GM23248 (cell line): ENCODE measurements at places on chromosomes 7 and 10. TPM values are rescaled to one million over a fixed set of nuclear protein-coding genes. Genes with fewer than 3 reads are reported as not detected.

The CPVL gene
- polyA plus RNA-seq: not detected in 2 replicates

DNA sequence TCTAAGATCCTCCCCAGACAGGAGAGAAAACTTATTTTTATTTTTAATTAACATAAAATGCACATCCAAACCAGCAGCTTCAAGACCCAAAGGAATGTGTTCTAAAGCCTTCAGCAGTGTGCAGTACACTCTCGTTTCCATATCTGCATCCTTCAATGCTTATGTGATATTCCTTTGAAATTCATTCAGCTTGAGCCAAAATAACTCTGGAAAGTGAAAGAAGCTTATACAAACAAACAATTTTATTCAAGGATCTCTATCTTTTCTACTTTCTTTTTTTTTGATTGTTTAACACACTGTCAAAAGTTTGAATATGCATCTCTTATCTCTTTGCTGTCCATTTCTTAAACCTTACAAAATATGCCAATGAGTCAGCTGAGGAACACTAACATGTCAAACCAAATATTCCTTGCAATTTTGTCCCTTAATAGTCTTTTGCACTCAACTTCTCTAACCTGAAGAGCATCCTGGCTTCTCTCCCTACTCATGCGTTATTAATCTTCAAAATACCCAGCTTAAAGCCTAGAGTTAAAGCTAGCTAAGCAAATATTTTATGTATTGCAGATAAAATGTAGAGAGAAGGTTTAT lies 124.3 kb downstream of the THSD7A start:
- peak; percentile 6 for DNase-seq

DNA sequence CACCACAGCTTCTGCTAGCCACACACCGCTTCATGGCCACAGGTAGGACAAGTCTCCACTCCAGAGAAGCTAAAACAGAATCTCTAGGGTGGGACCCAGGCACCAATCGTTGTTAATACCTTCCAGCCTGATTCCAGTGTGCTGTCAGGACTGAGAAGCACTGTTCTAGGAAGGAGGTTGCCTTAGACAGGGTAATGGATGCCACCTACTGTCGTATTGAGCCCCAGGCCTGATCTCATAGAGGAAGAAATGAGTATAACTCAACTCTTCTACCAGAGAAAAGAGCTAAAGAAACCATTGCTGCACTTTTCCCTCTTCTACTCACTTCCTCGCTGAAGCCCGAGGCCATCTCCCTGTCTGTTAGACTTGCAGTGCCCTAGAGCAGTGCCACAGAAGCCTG lies 31.8 kb downstream of the CNNM1 start:
- DNase-seq: no peak

DNA sequence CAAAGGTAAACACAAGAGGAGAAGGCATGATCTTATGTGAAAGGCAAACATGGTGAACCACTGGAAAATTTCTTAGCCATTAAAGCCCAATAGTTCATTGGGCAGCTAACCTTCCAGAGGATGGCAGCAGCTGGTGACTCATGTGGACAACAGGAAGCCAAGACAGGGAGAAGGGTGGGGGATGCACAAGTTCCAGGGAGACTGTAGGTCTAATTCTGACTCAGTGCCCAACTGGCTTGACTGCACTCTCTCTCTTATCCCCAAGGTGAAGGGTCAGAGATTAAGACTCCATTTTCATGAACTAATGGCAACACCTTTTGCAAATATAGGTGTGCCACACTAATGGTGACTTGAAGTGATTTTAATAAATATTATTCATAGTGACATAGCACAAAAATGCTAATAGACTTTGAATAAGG lies 47.9 kb upstream of the SLC35B4 start:
- DNase-seq: peak; percentile 85

DNA sequence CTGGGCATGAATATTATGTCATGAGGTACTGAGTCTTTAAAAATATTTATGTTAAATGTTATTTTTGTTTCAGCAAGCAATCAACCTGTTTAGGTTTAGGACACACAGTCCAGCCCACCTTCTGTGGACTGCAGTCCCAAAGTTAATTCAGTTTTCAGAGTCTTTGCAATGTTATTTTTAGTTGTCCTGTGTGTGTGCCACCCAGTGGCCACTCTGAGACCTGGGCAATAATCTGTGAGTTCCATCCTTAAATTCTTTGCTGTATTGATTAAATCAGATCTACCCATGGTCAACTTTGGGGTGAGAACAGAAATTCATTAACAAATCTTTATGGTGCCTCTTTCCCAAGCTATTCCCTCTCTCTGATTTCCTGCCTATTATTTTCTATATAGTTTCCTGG lies 415.1 kb downstream of the CCSER2 start:
- peak; percentile 2 for DNase-seq

DNA sequence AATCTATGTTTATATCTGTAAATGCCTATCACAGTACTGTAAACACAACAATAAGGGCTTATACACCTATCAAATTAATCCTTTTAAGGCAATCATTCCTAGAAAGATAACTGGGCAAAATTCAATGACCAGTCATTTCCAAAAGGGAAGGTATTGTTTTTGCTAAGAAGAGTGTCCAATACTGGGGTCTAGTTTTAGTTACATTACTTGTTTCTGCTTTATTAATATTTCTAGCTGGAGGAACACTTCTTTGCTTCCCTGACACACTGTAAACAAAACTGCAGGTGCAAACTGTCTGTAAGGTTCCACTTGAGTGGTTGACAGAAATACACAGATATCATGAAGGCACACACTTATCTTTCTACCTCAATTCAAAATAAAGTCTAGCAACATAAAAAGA lies 84.2 kb upstream of the FAM133B start:
- no peak for DNase-seq

The UBN2 gene
- polyA plus RNA-seq: 1.0 and 1.2 TPM in 2 replicates

The SIRT1 gene
- 9.4 and 10.1 TPM in 2 replicates for polyA plus RNA-seq

DNA sequence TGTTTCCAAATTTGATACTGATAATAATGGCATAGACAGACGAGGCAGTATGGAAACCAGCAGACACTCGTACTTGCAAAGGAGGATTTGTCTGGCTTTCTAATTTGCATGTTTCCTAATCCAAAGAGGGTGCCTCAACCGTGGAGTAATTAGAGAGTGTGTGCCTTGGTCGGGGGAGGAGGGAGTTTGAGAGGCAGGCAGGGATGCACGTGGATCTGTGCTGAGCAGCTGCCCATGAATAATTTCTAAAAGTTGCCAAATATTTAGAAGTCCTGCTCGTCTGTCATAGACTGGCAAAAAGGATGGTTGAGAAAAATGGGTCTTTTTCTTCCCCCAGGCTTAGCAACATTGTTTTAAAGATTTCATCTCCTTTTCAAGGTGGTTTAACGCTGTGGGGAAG lies 69.4 kb downstream of the PTPRE start:
- DNase-seq: peak; percentile 41

- peak; percentile 43 for DNase-seq
Observed at GRCh38 chr10:62851442-62851841, 35.3 kb upstream of the EGR2 start.

The IFIT1B gene
- not detected in 2 replicates for polyA plus RNA-seq

The MXI1 gene
- polyA plus RNA-seq: 17.6 and 25.7 TPM in 2 replicates

The TNKS2 gene
- 13.9 and 14.4 TPM in 2 replicates for polyA plus RNA-seq

The ATG9B gene
- 0.79 and 0.81 TPM in 2 replicates for polyA plus RNA-seq

- peak; percentile 6 for DNase-seq
Observed at GRCh38 chr7:111654343-111654742, 92.1 kb upstream of the IMMP2L start.

- DNase-seq: no peak
Observed at GRCh38 chr10:129025787-129026186, 441.3 kb upstream of the MGMT start.

GRCh38 chr7:116331020-116331419 lies 120.7 kb downstream of the TES start:
- DNase-seq: peak; percentile 46

The SLC18A3 gene
- not detected in 2 replicates for polyA plus RNA-seq

The ASIC3 gene
- polyA plus RNA-seq: 0.26 TPM in 1 of 2 replicates, not detected in the other

DNA sequence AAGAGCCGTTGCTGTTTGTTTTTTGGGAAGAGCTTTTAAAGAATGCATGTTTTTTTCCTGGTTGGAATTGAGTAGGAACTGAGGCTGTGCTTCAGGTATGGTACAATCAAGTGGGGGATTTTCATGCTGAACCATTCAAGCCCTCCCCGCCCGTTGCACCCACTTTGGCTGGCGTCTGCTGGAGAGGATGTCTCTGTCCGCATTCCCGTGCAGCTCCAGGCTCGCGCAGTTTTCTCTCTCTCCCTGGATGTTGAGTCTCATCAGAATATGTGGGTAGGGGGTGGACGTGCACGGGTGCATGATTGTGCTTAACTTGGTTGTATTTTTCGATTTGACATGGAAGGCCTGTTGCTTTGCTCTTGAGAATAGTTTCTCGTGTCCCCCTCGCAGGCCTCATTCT lies 31.6 kb downstream of the PFKFB3 start:
- DNase-seq: no peak

DNA sequence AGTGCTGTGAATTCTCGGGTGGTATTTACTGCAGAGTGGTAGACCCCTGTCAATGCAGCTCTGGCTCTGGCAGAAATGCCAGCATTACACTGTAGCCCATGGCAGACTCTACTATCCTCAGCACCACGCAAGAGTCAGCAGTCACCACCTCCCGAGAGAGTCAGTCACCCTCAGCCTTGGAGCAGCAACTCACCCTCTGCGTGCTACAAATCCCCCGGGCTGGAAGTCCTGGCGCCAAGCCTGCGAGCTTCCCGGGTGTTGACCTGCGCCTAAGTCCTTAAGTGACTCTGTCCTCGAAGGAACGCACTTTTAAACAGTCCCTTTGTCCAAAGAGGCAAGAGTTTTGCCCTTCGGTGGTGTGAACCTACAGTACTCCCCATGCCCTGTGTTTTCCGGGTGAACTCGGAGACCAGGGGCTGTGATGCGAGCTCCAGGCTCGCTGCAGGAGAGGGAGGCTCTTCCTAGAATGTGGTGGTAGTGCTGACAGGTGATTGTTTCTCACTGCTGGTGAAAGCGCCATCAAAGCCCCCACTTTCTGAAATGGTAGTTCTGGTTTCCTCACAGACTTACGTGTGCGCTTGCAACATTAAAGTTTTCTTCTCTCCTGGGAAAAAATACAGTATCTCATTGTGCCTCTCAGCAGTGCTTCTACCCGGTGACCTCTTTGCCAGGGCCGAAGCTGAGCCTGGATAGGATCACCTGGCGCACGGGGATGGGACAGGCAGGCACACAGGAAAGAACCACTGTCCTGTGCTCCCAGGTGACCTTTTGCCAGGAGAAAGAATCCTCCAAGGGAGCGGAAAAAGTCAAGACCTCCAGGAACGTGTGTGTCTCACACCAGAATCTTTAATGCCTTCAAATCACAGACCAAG lies 33.1 kb upstream of the MBL2 start:
- no peak for DNase-seq

GRCh38 chr10:15775513-15775912 lies 55.8 kb upstream of the ITGA8 start:
- DNase-seq: peak; percentile 85

DNA sequence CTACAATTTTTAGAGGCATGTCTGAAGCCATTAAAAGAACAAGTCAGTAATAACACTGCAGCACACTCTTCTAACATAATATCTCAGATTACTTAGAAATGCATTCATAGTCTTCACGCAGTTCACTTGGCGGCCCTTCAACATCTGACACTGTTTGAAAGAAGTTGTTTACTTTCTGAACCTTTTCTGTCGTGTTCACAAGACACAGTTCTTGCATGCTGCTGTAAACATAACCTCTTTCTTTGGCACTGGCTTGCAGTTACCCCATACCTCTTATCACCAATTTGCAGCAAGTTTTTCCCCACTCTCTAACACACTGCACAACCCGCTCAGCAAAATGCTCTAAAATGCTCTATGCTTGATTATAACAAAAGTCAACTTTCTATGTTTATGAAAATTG lies 12.0 kb downstream of the PIP4K2A start:
- no peak for DNase-seq

The NPC1L1 gene
- not detected in 2 replicates for polyA plus RNA-seq

DNA sequence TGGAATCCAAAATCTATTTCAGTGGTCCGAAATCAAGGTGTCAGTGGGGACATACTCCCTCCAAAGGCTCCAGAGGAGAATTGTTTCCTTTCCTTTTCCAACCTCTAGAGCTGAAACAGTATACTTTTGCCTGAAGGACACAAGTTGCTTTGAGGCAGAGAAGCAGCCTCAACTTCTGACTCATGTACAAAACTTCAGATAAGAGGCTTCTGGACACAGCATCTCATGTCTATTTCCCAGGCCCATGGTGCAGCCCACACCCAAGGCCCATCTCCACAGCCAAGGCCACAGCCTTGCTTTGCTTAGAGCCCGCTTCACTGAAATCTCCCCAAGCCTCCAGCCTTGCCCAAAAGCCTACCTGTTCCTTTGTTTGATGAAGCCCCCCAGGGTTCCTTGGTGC lies 68.9 kb downstream of the ZNF467 start:
- peak; percentile 56 for DNase-seq

GRCh38 chr10:61325223-61325960 lies 127.8 kb downstream of the TMEM26 start:
- no peak for DNase-seq

The FZD8 gene
- polyA plus RNA-seq: 0.39 and 0.63 TPM in 2 replicates

GRCh38 chr7:156334636-156335035 lies 305.9 kb upstream of the RNF32 start:
- DNase-seq: no peak

The SLC26A5 gene
- polyA plus RNA-seq: not detected in 2 replicates

DNA sequence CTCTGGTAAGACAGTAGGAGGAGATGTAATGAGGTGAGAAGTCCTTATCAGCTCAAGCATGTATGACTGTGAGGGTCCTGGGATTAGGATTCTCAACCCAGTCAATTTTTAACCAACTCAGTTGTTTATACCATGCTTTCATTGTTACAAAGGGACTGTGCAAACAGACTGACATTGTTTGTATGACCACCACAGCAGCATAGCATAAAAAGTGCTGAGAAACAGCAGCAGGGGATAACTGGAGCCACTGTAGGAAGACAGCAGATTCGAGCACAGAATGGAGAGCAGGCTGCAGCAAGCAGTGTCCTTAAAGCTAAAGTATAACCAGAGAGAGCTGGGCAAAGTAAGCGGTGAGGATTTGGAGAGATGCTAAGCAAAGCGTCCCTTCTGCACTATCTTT lies 829.5 kb downstream of the REEP3 start:
- DNase-seq: no peak

GRCh38 chr10:71795248-71795647 lies 21.9 kb upstream of the VSIR start:
- DNase-seq: peak; percentile 49

The MALRD1 gene
- polyA plus RNA-seq: 0.45 and 0.49 TPM in 2 replicates

The PAOX gene
- polyA plus RNA-seq: 4.5 TPM in 2 replicates

DNA sequence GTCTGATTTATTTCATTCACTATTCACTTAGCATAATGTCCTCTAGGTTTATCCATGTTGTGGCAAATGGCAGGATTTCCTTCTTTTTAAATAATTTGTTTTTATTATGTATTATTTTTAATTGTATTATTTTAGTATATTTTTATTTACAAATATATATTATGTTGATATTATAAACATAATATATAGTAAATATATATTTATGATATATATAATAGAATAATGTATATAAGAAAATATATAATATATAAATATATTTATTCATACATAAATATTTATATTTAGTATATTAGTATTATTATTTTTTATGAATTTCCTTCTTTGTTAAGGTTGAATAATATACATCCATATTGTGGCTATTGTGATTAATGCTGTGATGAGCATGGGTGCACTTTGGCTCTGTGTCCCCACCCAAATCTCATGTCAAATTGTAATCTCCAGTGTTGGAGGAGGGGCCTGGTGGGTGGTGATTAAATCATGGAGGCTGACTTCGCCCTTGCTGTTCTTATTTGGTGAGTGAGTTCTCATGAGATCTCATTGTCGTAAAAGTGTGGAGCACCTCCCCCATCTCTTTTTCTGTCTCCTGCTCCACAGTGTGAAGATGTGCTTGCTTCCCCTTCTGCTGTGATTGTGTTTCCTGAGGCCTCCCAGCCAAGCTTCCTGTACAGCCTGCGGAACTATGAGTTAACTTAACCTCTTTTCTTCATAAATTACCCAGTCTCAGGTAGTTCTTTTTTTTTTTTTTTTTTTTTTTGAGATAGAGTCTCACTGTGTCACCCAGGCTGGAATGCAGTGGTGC lies 52.3 kb upstream of the CYP2C18 start:
- DNase-seq: no peak
